ENCODE measurements at places on chromosomes 2 and 18.
A peak's percentile ranks its signal among the peaks of the same experiment; 100 is the strongest.

DNA sequence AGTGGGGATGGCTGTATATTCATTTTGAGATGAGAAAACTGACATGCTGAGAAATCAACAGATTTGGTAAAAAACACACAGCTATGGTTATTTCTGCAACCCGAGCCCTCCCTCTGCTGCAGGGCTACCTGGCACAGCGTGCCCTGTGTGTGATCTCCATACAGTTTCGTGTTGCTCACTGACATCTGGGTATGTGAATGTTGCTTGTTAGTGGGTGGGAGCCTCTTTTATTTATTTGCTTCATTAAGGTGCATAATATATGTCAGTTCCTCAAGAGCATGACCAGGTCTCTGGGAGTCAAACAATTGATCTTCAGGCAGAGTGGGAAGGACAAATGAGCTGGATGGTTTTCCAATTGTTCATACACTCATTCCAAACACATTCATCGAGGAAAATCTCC lies 139.1 kb upstream of the FHL2 start:
- no peak for DNase-seq

GRCh38 chr2:28437918-28438317 lies 45.3 kb downstream of the FOSL2 start:
- no peak for DNase-seq

DNA sequence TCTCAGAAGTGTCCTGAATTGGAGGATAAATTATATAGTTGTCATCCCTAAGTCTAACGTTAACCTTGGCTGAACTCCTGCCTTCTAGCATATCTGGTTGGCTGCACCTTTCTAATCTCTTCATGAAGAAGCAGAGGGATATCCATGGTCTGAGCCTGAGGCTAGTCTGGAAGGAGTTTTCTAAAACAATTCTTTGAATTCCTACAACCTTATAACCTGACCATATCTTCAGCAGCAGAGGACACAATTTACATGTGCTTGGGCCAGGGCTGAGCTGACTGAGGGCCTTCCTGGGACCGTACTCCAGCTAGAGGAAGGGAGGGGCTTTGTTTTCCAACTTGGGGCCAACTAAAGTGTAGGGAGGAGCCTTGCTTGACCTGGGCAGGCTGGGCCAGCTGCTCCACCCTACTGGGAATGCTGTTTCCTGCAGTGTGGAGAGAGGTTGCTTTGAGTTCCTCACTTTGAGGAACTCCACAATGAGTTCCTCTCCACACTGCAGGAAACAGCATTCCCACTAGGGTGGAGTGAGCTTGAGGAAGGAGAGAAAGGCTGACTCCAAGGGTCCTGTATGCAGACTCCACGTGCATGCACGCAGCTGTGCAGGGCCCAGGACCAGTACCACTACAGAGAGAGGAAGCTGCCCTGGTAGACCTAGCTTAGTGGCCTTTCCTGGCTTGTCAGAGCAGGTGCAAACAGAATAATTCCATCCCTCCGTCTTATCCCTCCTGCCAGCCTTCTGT lies 19.6 kb downstream of the CEP68 start:
- peak; percentile 74 for DNase-seq

DNA sequence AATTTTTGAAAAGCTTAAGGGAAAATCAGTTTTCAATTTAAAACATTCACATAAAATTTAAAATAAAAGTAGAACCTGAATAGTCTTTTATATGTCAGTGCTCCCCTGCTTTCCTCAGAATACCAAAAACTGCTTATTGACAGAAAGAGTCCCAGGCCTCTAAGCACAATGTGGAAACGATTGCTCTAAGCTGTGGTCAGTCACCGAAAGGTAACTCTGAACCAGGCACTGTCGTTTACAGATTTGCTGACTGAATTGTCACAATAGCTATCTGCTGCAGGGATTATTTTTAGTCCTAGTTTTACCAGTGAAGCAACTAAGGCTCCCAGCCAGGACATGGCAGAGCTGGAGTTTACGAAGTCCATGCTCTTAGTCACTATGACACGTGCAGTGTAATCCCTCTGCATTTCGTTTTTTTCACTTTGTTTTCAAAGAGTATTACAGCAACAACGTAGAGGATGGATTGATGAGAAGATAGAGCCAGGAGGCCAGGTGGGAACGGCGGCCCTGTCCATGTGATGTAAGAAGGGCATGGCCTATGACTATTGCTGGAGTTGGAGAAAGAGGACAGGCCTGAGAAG lies 28.1 kb upstream of the TMEM247 start:
- DNase-seq: peak; percentile 62

- no peak for DNase-seq
These were observed 29.8 kb downstream of the KCNE4 start for GRCh38 chr2:223081789-223082188.

DNA sequence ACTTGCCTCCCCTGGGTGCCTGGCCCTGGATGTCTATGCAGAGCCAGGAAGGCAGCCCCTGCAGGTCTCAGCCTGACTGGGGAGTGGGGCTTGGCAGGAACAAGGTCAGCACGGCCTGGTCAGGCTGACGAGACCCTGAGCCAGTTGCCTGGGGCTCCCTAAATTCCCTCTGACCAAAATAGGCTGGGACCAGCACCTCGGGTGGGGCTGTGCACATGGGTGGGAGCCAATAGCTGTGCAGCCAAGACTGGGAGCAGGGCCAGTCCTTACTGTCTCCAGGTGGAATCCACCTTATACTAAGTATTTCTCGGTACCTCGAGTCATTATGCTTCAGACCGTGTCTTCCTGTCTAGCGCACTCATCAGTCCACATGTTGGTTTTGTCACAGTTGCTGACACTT lies 11.4 kb upstream of the IL1R2 start:
- no peak for DNase-seq

- DNase-seq: no peak
These were observed 29.1 kb upstream of the RPE start for GRCh38 chr2:209973328-209973727.

DNA sequence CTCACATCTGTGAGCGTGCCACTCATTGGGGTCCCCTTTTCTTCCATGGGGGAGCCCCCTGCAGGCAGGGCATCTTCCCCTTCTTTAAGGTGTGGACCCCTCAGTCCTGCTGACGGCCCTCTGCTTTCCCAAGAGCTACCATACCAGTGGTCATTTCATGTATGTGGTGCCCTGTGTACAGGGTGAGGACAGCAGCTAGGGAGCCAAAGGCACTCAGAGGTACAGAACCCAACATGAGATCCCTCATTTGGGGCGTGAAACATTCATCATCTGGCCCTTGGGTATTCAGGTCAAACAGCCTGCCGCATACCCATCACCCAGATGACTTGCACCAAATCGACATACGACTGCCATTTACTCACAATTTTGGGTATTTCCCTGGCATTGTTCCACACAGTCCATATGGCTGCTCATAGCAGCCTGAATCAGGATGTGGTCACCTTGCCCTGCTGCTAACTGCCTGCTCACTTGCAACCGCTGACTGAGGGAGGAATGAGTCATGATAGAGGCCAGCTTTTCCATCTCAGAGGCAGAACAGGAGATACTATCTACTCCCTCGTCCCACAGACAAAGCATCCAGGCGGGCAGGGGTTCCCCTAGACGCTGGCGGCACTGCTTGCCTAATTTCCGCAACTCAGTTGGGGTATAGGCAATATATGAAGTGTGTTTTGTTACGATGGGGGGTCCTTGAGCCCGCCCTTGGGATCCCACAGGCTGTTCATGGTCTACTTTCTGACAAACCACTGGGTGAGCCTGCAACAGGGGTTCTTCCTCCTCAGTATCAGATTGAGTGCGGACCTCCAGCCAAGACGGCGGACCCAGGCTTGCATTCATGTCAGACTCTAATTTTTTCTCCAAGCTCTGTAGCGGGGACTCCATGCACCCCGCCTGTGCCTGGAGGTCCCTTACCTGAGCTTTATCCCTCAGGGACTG lies 228.6 kb downstream of the SATB2 start:
- no peak for DNase-seq

Data from right cardiac atrium (tissue), 5 donors.